ENCODE measurements at places on chromosomes 12 and 14.

- no peak for DNase-seq
Measured at GRCh38 chr14:34003691-34004090, 52.8 kb upstream of the EGLN3 start.

DNA sequence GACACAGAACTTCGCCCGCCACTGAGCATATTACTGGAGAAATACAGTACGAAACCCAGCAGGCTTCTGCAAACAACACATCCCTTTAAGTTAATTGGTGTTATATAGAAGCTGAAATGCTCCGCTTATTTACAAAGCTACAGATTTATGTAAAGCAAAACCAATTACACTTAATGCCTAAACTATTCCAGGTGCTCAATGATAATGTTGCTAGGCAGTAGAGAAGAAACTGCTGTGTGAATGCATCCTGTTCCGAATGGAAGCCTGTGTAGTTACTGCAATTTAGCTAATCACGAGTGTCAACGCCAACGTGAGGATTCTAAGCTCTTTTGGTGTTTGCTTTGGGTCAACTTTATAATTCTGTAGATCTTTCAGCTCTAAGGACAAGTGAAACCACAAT, 89.8 kb downstream of the SLC15A5 start:
- no peak for DNase-seq

GRCh38 chr14:63496837-63497400, 46.3 kb downstream of the PPP2R5E start:
- DNase-seq, result no peak

GRCh38 chr14:102927878-102928411, 5.5 kb downstream of the AMN start:
- no peak for DNase-seq

- DNase-seq, result no peak
Measured at GRCh38 chr14:35050652-35051051, 4.6 kb downstream of the FAM177A1 start.

GRCh38 chr14:51298895-51299294, 58.8 kb downstream of the TMX1 start:
- DNase-seq, result no peak

- no peak for DNase-seq
Measured at GRCh38 chr12:48567731-48568130, 2.1 kb downstream of the LALBA start.

DNA sequence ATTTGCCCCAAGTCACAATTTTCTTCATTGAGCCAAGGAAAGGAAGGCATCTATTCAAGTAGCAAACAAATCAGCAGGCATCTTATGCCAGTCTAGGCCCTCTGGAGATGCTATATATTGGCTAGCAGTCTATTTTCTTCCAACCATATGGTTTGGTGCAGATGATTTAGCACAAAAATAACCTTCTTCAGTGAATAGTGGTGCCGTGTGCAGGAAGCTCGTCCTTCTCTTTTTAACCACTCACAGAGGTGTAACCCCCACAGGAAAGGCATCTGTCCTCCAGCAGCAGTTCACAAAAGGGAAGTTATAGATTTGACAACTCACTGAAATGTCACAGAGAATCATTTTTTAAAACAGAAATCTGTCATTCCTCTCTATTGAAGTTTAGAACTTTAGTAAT, 445.7 kb upstream of the SYT1 start:
- DNase-seq, result no peak

DNA sequence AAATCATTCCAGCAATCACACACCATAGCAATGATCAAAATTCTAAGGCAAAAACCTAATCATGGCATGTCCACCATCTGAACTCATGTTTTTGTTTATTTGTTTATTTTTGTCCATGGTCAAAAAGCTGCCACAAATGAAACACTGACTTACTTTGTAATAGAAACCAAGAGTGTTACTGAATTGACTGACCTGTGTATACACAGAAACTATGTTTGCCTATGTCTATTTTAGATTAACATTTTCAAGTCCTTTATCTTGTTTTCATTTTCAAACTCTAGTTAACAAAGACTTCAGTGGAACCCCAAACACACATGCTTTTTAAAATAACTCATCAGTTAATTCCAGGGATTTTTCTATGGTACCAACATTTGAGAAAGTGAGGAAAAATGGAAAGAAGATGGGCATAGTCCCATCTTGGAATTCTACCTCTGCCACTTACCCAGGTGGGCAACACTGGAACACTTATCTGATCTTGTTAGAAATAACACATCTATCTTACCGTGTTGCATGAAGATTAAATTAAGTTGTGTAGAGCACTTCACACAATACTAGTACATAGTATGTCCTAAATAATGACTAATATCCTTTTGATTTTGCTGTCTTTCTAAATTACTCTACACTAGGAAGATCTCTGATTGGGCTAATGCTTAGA, 6.4 kb downstream of the LUM start:
- no peak for DNase-seq

DNA sequence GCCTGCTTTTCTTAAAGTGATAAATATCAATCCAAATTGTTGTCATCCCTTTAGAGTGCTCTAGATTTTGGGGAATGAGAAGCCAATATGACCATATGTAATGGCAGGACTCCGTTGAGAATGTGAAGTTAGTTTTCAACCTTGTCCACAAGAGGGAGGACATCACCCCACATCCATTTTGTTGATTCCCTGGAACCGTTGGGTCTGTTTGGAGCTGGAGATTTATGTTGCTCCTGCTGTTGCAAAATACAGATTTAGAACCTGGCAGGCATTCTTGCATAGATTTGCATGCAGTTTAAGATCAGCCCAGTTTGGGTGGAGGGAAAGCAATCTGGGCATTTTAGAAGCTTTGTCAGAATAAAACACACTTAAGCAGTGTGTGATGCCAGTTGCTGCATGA, 620.1 kb downstream of the NRXN3 start:
- no peak for DNase-seq

DNA sequence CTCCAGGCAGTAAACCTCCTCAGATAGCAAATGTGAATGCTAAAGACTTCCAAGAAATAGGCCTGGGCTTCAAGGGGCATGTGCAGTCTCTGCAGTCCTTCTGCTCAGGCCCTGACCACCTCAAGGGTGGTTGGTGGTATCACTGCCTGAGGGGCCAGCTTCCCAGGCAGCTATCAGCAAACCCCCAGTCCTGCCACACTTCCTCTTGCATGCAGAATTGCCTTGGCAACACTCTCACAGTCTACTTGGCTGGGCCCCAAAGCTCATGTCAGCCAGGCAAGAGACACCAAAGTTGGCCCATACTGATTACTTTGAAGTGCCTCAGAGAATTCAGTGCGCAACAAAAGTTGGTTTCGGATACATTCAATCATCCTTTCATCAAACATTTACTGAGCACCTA, 3.5 kb upstream of the ASB8 start:
- no peak for DNase-seq

- peak; percentile 75 for DNase-seq
Measured at GRCh38 chr14:20632831-20633691, 8.4 kb downstream of the OR6S1 start.

DNA sequence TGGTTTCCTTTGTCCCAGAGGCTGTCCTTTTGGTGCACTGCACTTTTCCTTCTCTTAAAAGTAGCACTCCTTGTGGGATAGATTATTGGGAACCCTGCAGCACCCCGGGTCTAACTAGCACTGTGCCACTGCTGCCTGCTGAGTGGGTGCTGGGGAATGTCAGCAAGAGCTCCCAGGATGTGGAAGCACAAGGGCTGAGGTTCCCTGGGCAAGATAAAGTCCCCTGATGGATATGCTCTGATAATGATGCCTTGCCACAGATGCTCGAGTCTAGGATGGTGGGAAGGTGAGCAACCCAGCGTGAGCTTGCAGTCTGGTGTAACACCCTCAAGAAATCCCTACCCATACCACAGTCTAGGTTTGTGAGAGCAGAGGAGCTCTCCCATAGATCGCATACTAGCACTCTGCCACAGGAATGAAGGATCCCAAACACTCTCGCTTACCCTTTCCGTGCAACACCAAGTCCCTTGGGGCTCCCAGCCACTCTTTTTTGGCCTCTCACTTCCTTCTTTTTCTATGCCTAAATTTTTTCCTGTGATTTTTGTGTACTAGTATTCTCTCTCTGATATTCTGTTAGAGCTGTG, 32.6 kb downstream of the USP15 start:
- no peak for DNase-seq

GRCh38 chr14:101449114-101449513, 112.2 kb upstream of the DIO3 start:
- no peak for DNase-seq

GRCh38 chr14:57979376-57980048, 113.6 kb upstream of the SLC35F4 start:
- no peak for DNase-seq

GRCh38 chr12:71536279-71536938, 96.8 kb downstream of the LGR5 start:
- DNase-seq, result no peak

GRCh38 chr12:93373961-93374656, 3.6 kb upstream of the NUDT4 start:
- no peak for DNase-seq

- no peak for DNase-seq
Measured at GRCh38 chr14:58772794-58773620, 135.2 kb downstream of the DACT1 start.

DNA sequence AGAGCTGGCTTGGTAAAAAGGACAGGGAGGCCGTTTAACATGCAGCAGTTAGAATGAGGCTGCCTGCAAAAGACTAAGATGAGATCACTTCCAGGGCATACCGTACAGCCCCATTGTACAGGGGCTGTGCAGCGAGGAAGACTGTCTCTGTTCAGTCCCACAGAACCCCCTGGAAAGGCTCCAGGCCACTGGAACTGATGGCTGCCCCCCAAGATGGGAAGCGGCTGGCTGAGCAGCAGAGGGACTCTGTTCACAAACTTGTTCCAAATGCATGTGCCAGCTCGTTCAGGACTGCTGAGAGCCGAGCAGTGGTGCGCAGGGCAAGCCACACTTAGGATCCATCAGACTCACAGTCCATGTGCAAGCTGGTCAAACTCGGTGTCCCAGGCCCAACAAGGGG, 82.9 kb downstream of the CHGA start:
- DNase-seq, result no peak

DNA sequence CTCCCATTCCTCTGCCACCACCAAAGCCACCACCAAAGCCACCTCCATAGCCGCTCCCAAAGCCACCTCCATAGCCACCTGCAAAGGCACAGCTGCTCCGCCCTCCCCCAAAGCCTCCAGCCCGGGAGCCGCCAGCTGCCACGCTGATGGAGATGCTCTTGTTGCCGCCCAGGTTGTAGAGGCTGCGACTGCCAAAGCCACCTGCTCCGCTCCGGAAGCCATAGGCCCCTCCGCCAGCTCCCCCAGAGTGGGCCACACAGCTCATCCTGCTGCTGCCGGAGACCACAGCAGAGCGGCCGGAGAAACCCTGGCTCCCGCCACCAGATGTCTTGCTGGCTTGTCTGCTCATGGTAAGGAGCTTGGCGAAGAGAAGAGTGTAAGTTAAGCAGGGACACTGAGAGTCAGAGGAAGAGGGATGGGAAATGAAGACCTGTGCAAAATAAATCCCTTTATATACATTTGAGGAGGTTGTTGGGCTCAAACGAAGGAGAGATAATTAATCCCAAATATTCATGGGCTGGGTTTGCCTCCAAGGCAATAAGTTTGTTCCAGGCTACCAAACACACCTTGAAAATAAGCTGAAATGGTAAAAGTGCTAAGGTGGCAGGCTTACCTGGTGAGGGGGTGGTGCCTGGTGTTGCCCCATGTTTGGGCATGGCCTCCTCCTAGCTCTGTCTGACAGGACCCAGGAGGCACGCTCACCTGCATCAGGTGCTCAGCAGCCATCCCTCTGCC, at the start of gene KRT3:
TSS of gene KRT3 (minus strand) at position 424 of the 735 bp plus-strand sequence. CDS start at position 349, 75 bp downstream.
- DNase-seq, result no peak

GRCh38 chr12:3199551-3200031, 122.4 kb downstream of the TSPAN9 start:
- DNase-seq, result no peak

- DNase-seq, result no peak
Measured at GRCh38 chr14:36719823-36720222, 58.2 kb downstream of the PAX9 start.

DNA sequence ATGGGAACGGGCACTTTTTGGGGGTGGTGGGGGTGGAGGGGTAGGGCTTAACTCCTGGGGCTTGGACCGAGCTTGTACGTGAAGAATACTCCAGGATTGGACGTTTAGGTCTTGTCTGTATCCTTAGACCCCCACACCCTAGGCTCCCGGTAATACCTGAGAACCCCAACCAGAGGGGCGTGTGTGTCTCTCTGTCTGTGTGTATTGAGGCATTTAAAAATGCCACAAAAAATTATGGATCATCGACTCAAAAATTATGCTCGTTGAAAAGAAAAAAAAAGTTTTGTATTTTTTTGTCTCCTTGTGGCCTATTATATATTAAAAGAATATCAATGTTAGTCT, 459 bp downstream of the PPFIBP1 start:
- DNase-seq, result no peak

DNA sequence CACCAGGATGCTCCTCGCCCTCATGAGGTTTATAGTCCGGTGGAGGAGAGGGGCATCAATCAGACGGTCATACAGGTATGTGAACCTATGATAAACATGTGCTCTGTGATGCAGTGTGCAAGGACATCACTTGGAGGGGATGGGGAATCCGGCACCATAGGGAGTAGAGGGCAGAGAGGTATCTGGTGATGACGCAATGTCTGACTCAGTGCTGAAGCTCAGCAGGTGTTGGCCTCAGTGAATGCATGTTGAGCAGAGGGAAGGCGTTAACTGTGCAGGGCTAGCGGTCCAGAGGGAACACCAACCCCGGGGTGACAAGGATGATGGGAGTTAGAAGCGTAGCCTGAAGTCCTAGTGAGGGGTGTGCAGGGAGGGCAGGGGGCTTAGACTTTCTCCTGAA, 200.9 kb downstream of the TMEM132C start:
- DNase-seq, result no peak

DNA sequence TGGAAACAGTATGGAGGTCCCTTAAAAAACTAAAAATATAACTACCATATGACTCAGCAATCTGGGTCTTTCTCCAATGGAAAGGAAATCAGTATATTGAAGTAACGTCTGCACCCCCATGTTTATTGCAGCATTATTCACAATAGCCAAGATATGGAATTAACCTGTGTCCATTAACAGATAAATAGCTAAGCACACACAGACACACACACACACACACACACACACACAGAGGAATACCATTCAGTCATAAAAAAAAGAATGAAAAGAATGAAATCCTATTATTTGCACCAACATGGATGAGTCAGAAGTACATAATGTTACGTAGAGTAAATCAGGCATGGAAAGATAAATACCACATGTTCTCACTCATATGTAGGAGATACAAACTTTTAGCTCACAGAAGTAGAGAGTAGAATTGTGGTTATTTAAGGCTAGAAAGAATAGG, 4.7 kb downstream of the KLRK1 start:
- no peak for DNase-seq

GRCh38 chr12:121184425-121184824, 25.5 kb upstream of the P2RX4 start:
- no peak for DNase-seq
